ENCODE measurements at places on chromosomes 2 and 18. TPM values are rescaled to one million over a fixed set of nuclear protein-coding genes. Genes with fewer than 3 reads are reported as not detected.

Gene MOGAT1
- total RNA-seq, result not detected

Gene CCDC74A
- 2.2 TPM for total RNA-seq

Gene C1QL2
- total RNA-seq, result not detected

Gene IGFBP5
- 499 TPM for total RNA-seq

Gene ITPRIPL1
- 6.3 TPM for total RNA-seq

Gene SULT1C4
- total RNA-seq, result 34.4 TPM

Gene IL1RN
- 44.7 TPM for total RNA-seq

Gene OR6B2
- total RNA-seq, result not detected

Gene STAM2
- total RNA-seq, result 41.2 TPM

Gene METTL8
- total RNA-seq, result 18.7 TPM

Gene RGPD3
- total RNA-seq, result 1.1 TPM

All from tongue (tissue), 3 donors.